ENCODE measurements at places on chromosomes 7 and 10.

DNA sequence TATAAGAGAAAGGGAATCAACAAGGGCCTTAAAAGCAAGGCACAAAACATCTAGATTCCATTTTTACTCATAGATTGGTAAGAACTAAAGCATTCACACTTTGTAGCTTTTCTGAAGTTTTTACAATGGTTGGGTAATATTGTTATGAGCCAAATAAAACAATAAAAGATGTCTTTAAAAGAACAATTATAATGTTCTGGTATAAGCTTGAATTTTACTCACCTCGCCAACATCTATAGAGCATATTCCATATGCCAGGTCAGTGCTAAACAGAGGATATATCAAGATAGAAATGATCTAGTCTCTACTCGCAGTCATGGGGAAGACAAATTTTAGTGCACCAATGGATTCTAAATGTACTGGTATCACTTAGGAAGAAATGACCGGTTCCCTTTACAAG lies 11.9 kb downstream of the STEAP1 start:
- DNase-seq: no peak

GRCh38 chr7:41574377-41574776 lies 128.5 kb downstream of the INHBA start:
- DNase-seq: no peak

DNA sequence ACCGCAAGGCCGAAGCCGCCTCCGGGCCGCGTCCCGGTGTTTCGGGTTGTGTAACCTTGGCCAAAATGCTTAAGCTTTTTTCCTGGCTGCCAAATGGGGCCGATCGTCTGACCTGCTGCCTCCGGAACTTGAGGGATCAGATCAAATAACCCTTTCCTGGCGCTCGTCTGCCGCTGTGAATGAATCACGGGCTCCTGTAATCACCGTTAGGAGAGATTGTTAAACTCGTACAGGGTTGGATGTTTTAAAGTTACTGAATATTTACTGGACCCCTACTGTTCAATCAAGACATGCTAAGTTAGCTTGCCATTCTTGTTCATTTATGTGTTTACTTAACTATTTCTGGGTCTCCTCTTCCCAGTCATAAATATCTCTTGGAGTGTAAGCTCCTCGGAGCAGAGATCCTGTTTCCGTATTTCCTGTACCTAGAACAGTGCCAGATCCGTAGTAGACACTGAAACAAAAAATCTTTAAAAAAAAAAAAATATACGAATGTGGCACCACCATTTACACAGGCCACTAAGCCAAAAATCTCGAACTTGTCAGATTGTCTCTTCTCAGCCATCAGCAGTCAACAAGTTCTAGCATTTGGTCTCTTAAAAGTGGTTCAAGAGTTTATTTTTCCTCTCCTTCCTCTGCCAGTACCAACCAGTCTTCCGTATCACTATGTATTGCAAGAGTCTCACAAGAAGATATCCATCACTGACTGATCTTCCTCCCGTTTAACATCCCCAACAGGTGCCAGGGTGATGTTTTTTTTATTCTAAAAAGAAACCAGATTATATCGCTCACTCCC lies 650 bp upstream of the TM9SF3 start:
- peak; percentile 72 for DNase-seq

- DNase-seq: no peak
Measured at GRCh38 chr10:49151025-49151445, 17.2 kb upstream of the FAM170B start.

DNA sequence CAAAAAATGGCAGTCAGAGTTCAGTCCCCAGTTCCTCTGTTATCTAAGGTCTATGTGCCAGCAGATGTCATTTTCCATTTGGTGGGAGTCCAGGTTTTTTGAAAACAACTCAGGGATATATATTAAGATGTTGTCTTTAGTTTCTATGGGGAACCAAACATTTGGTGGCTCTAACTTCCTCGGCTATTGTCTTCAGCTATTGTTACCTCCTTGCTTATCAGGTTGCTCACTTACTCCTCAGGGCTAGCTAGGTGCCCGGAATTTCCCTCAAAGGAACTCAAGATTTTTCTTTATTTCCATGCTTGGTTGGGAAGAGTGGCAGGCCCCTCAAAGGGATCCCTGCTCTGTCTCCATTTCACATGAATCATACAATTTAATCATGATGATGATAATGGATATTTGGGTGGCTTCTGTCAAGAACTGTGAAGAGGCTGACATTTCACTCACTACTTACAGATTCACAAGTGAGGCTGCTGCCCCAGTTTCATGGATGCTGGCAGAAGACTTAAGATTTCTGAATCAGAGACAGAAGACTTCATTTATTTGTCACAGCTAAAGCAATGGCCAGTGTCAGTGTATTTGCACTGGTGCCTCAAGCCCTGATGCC lies 182.8 kb downstream of the PKD1L1 start:
- DNase-seq: no peak

GRCh38 chr10:63423494-63423893 lies 42.3 kb downstream of the JMJD1C start:
- no peak for DNase-seq

DNA sequence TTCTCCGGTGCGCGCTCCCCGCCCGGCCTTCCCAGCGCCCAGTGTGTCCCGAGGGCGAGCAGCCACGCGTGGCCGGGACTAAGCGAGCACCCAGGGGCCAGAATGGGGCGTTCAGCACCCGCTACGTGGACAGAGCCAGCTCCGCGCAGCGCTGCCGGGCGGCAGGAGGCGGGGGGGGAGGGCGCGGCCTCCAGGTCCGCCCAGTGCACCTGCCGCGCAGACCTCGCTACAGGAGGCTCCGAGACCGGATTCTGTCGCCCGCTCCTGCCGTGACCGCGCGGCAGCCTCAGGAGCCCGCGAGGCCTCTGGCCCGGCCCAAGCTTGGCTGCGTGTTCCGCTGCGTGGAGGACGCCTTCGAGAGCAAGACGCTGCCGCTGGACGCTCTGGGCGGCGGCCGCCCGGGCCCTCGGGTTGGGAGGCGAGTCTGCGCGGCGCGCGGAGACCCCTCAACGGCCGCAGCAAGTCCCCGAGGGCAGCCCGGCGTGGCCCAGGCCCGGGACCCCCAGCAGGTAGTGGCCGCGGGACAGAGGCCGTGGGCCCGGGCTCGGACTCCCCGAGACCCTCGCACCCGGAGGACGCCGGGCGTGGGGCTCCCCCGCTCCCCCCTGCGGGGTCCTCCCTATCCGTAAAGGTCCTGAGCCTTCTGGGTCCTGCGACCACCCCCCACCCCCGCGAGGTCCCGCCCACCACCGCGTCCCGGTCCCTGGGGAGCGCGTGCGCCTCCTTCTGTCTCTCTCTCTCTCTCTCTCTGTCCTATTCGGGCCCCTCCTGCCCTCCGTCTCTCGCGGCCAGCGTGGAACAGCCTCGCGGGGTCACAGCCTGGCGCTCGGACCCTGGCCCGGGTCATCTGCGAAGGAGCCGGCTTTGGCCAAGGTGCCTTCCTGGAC lies 904 bp upstream of the DPYSL4 start:
- DNase-seq: peak; percentile 48

DNA sequence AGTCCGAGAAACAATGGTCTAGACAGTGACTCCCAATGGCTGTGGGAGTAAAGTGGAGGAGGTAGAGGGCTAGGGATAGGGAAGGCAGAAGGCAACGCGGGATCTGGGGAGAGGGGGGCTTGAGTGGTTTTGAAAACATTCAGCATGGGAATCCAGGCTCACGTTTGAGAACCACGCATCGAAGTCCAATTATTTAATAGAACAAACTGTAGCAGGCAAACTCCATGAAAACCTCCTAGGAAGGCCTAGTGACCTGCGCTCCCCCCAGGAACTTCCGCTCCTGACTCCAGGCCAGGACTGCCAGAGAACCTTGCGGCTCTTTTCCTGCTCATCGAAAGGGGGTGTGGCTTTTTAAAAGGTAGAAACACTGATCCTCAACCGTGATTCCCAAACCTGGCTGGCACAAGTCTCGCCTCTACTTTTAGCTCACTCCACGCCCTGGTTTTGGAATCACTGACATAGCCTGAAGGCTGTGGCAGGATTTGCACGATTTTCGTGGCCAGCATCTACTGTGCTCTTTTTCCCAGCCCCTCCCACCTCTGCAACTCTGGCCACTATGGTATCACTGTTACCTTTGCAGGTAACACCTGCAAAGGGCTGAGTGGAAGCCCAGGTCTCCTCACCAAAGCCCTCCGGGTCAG lies 43.4 kb downstream of the MYOF start:
- no peak for DNase-seq

DNA sequence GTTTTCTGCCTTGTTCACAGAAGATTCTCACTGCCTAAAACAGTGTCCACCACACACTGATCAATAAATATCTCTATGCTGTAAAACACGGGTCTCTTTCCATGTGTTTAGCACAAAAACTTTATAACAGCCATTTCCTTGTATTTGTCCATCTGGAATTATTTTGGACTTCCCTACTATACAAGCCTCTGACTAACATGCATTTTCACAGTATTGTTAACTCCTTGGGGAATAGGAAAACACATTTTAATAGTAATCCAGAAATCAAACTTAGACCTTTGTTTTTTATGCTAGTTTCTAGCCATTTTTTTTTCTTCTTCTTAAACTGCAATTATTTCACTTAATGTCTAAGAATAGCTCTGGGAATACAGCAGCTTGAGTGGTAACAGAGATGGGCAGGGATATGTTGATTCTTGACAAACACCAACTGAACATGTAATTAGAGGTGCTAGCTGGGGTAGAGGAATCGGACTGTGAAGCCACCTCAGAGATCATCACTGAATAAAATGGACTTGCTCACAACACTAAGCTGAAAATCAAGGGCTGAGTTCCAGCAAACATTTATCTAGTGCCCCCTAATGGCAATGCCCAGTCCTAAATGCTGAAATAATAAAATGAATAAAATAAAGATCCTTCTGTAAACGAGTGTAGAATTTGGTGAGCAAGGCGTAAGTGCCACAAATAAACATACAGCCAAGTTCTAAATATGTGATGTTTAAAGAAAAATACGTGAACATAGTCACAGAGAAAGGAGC lies 593.1 kb downstream of the SORCS1 start:
- DNase-seq: no peak

DNA sequence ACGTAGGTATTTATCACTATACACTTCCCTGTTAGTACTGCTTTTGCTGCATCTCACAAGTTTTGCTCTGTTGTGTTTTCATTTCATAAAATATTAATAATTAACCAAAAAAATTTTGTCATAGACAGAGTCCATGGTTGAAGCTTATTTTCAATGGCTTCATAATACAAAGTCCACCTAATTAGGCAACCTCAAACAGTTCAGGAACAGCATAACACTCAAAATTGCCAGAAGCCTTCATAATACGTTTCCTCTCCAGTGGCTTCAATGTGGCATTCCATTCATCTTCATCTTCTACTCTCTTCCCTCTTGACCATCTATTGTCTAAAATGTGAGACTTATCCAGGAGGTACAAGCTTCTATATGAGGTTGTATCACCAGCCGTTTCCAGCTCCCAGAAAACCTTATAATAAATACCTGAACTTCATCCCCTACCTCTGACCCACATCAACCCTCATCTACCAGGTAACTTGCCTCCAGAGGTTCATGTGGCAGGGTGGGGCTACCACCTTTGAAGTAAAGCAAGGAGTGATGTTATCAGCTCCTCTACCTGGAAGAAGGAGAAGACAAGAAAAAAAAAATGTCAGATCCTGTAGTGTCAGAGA lies 337.3 kb downstream of the MALRD1 start:
- DNase-seq: no peak

DNA sequence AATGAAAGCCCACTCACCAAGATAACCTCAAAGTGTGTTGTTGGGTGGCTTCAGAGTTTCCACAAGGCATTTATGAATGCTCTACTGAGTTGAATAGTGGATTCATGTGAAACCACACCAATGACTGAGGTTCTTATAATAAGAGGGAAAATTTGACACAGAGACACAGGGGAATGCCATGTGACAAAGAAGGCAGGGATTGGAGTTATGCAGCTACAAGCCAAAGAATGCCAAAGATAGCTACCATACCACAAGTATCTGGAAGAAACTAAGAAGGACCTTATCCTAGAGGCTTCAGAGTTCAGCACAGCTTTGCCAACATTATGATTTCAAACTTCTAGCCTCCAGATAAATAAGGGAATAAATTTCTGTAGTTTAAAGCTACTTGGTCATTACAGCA lies 68.0 kb upstream of the PCDH15 start:
- DNase-seq: no peak

DNA sequence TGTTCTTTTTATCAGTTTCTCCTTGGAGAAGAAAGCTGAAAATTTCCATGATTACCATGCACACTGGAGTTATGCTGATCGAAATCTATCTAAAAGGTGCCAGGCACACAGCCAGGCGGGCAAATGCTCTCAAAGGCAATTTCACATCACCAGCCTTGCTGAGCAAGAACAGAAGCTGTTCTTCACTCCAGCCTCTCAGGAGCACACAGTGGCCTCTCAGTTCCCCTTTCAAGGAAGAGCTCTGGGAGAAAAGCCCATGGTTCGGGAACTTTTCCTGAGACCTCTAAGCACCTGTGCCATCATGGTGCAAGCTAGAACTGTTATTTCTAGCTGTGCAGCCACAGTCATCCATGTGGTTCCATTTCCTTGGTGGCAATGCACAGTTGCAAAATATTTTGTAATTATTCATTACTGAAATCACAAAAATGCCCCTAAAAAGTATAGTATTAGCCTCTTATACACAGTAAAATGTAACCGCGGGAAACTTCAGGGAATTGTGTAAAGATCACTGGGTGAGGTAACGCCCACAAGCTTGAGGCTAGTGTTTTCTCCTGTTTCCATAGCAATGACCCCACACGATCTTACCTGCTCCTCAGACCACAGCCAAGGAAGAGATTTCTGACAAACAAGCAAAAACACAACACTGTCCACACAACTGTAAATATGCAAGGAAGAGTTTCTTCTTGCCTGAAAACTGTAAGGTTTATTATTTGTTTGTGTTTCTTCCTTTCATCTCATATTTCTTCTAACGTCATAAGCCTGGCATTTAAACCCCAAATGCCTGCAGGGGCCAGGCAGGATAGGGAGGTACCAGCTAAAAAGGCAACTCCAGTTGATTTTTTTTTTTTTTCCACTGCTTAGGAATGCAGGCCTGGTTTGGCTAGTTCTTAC lies 121.2 kb downstream of the FAM107B start:
- no peak for DNase-seq

DNA sequence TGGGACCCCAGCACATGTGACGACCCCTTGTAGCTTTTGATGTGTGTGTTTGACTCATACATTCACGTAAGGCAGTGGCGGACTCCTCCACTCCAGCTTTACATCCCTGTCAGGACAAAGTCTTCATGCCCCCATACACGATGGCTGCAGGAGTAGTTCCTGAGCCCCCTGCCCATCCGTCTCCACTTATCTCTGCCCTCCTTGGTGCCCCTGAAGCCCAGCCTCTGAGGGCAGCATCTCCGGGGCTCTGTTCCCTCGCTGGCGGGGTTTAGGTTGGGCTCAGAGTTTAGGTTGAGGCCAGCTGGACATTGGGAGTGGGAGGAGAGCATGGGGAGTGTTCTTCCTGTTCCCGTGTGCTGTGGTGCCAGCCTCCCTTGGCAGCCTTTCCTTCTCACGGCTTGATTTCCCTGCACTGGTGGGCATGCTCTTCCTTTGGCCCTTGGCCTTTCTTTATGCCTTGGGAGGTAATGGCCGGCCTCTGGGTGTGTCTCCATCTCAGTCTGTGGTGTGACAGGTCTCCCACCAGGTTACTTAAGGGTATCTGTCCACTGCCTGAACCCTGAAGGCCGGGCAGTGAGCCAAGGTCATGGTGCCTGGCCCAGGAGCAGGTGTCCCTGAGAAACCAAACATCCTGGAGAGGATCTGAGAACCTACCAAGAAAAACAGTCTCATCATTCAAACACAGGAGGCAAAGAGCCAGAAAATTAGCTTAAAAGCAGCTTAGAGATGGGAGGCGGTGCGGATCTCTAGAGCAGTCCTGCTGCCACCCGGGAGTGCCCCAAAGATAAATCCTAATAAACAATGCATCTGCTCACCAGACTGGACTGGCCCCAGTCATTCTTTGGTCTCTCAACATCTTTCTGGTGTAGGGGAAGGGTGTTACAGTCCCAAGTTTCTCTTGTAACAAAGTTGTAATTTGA lies 85.5 kb downstream of the GLRX3 start:
- no peak for DNase-seq

GRCh38 chr10:58352956-58353610 lies 18.3 kb downstream of the UBE2D1 start:
- no peak for DNase-seq
